NCI-H1436 treated with DMSO at 0.1 percent for 48 hours (cell line): ENCODE measurements at places on chromosomes 3 and 15.

DNA sequence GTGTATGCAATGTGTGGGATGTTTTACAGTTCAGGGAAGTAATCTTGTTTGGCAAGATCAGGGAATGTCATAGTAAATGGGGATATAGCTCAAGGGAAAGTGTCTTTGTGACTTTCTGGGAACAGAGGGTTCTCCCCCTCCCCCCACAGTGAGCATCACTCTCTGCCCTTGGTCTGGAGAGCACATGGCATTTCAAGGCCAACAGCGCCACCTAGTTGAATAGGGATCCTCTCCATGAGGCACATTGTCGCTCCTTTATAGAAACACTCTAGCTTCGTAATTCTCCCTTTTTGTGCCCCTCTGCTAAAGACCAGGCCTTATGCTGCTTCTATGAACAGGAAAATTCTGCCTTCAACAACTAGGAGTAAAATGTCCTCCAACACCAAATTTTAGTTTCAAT is 37.1 kb upstream of the ARNT2 start:
- no peak for DNase-seq

DNA sequence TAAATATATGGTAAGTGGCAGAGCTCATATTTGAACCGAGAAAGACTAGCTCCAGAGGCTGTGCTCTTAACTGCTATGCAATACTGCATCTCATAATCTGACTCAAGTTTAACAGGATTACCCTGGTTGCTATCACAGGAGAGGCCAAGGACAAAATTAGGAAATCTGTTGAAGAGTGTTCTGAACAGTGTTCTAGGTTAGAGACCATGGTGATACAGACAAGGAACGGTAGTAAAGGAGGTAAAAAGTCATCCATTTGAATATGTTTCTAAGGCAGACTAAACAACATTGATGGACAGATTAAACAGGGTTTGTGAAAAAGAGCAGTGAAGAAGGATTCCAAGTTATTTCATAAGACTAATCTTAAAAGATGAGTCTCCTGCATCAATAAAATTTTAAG is 22.1 kb downstream of the PLOD2 start:
- DNase-seq = no peak

- DNase-seq = no peak
These were observed 681.2 kb upstream of the GRM7 start for GRCh38 chr3:6179761-6180160.

DNA sequence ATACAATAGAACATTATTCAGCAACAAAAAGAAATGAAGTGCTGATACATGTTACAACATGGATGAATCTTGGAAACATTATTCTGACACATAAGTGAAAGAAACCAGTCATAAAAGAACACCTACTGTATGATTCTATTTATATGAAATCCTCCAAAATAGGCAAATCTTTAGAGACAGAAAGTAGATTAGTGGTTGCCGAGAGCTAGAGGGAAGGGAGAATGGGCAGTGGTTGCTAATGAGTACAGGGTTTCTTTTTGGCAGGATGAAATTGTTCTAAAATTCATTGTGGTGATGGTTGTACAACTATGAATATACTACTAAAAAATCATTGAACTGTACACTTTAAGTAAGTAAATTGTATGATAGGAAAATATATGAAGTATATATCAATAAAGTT is 6.3 kb upstream of the LRRC58 start:
- no peak for DNase-seq

DNA sequence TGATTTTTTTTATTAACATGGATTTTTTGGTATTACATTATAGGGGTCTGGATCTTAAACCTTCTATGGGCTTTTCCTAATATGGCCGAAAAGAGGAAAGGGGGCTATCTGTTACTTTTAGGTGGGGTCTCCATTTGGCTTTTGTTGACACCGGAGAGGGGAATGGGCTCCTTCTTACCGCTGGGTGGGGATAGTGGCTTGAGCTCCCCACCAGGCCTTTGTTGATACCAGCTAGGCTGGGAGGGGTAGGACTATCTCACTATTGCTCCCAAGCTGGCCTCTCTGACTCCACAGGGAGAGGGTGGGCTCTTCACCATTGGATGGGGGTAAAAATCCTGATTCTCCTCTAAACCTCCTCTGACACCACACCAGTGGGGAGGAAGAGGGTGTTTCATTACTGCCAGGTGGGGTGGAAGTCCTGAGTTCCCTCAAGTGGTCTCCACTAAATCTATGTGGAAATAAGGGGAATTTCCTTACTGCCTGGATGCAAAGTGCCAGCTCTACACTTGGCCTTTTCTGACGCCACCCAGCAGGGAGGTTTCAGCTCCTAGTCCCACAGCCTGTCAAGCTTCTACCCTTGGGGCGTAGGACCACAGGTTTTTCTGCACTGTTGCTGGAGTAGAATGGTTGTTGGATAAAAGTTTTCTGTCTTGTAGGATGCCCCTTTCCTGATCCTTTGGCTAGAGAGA is 572.3 kb downstream of the MAGI1 start:
- no peak for DNase-seq

- DNase-seq = no peak
These were observed 27.9 kb upstream of the SCN10A start for GRCh38 chr3:38843898-38844297.

DNA sequence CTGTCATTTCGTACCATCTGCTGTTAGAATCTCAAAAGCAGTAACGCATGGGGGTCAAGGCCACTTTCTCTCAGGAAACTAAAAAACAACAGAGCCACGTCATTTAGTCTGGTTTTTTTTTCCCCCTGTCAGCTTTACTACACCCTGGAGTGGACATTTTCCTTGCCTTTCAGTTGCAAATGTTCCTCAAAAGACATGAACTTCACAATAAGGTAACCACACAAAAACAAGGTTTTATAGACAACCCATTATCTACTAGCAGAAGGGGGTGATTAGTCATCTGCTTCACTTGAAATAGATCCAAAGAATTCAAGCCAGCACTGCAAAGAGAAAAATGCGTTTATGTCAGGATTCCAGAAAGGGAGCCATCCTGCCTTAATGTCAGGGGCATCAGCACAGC is 171.8 kb upstream of the CDIN1 start:
- DNase-seq = no peak

DNA sequence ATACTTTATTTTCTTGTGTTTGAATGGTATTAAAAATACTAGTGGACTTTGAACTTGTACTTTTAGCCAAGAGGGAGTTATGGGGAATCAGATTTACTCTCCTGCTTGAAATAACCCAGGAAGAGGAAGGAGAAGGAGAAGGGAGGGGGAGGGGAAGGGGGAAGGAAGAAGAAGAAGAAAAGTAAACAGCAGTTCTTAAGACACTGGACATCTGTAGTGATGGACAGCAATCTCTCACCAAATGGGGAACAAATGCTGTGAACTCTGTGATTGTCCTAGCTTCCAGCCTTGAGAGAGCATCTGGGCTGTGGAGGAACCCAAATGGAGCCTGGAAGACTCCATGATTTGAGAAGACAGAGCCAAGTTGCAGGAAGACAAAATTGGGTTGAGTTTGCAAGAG is 52.0 kb downstream of the VPS8 start:
- DNase-seq = no peak

GRCh38 chr3:21435871-21436270 is 315.1 kb downstream of the ZNF385D start:
- DNase-seq = no peak

DNA sequence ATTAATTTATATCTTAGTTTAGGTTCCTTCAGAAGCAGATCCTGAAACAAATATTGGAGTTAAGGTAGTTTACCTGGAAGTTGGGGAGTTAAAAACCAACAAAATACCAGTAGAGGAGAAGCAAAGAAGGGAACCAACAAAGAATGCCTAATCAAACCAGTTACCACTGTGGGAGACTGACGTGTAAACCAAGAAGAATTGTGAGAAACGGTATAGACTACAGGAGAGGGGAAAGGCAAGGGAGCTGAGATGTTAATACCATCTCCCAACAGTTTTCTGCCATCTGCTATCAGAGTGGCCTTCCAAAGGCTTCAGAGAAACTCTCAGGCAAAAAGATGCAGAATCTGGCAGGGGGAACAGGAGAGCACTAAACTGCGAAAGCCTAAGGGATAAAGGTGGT is 53.5 kb downstream of the BFSP2 start:
- no peak for DNase-seq

- DNase-seq = no peak
These were observed 124.9 kb downstream of the WDR72 start for GRCh38 chr15:53634517-53635106.

DNA sequence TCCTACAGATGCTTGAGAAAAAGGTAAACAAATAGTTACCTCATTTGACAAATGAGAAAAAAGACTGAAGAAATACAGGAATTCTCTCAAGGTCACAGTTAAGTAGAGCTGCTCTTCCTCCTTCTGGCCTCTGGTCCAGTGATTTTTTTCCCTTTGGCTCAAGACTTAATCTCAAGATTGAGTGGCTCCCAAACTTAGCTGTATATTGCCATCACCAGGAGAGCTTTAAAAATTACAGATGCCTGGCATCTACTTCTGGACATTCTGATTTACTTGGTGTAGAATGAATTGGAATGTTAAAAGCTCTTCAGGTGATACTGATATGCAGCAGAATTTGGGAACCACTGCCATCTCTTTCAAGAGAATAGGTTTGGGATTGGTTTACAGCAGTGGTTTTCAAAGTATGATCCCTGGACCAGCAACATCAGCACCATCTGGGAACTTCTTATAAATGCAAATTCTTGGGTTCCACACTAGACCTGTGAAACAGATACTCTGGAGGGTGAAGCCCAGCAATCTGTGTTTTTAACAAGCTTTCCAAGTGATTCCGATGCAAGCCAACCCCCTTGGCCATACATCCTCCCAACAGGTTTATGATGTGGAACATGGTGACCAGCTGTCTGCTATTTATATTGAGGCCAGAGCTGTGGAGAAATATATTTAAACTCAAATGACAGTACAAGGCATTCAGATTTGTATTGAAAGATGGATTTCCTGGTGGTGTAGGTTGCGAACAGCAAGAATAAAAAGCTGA is 333.0 kb upstream of the RARB start:
- no peak for DNase-seq

- no peak for DNase-seq
These were observed 19.0 kb upstream of the DMXL2 start for GRCh38 chr15:51641490-51642130.

- no peak for DNase-seq
These were observed 382.6 kb downstream of the ROBO1 start for GRCh38 chr3:79385211-79385610.

DNA sequence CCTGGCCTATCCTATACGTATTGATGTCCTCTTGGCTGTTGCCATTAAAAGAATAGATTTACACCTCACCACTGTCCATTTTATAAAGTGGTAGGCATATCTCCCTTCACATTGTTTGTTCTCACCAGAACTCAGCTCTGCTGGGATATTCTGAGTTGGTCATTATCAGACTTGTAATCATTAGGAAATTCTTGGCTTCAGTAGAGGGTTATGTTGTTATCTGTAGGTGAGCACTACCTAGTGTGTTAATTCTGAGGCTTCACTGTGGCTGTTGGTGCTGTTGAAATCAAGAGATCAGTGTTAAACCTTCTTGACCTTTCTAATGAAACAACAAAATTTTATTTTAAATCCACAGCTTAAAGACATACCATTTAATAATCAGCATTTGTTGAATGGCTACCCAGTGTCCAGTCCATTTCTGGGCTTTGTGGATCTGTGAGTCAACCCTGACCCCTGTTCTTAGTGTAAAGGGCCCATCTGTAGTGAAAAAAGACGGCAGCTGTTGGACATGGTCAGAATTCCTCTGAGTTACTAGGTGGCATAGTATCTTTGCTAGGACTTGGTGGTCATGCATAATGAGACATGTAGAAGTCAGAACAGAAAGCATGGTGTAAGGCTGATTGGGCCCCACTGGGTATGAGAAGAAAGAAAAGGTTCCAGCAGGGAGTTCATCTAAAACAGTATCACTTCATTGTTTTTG is 32.9 kb upstream of the P4HTM start:
- DNase-seq = no peak

DNA sequence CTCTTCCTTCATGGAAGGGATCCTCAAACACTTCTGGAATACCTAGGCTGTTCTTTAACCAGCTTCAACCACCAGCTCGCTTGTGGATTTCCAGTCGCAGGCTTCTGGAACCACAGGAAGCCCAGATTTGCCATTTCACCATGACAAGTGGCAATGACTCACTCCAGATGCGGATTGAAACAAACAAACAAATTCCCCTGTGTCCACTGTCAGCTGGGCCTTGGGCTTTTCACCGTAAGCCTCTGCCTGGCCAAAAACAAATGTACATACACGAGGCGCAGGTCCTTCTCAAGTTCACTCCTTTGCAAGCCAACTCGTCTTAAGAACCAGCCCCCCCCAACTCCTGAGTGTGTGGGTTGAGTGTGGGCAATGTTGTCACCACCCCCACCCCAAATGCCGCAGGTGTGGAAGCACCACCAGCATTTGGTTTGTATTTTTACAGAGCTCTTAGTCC is 8.8 kb downstream of the BCL6 start:
- no peak for DNase-seq

DNA sequence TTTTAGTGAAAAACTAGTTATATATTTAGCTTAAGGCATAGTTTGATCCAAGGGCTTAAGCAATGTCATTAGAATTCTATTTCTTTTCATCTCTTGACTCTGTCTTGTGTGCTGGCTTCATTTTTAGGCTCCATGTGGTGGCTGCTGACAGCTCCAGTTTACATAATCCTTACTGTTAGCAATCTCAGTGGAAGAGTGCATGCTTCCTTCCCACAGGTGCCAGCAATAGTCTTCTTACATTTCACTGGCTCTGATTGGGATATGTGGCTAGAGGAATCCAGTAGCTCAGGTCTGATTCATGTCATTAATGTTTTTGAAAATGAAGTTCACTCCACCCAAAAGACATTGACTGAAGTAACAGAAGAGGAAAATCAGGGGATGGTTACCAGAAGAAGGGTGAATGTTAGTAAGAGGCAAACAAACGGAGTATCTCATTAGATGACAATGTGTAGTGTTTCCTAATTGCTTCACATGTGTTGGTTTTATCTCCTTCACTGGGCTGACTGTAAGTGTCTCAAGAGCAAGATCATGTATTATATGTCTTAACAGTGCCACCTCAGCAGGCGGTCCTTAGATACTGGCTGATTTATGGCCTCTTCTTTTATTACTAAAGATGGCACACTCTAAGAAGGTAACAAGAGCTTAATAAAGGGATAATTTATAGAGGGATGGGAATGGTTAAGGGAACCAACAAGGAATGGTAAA is 25.6 kb upstream of the TCF12 start:
- DNase-seq = no peak

DNA sequence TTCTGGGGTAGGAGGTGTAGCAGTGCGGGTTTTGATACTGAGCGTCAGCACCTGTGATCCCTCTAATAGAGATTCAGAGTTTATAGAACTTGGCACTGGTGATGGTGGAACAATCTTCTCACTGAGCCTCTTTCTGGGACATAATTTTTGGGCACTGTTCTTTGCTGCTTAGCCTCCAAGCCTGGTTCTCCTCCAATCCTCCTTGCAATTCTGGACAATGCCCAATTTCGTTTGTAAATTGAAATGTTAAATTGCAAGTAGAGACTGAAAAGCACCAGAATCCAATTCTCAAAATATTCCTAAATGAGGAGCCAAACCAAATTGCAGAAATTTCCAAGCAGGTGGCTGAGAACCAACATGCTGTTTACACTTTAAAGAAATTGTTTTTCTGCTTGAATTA is 149.8 kb upstream of the ABI3BP start:
- no peak for DNase-seq

DNA sequence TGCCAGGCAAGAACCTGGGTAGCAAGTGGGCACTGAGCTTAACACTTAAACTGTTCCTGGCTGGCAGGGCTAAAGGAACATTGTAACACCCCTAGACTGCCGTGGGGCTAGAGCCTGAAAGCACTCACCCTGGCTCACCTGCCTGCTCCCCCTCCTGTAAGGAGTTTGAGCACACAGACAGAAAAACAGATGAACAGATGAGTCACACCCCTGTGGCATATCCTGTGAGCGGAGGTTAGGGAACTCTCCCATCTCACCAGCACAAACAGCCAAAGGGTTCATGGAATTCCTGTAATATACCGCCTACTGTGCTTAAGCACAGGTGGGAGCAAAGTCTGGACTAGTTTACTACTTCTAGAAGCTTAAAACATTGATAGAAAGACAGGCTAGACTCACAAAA is 300.1 kb downstream of the ROBO1 start:
- DNase-seq = no peak
